ENCODE measurements at places on chromosomes 3 and 15.

- no peak for DNase-seq
Observed at GRCh38 chr15:63395730-63396151, 14.1 kb upstream of the CA12 start.

GRCh38 chr15:57582090-57582489 is 9.6 kb upstream of the MYZAP start:
- DNase-seq = no peak

GRCh38 chr15:89820666-89821611 is 6.3 kb upstream of the ANPEP start:
- DNase-seq = no peak

DNA sequence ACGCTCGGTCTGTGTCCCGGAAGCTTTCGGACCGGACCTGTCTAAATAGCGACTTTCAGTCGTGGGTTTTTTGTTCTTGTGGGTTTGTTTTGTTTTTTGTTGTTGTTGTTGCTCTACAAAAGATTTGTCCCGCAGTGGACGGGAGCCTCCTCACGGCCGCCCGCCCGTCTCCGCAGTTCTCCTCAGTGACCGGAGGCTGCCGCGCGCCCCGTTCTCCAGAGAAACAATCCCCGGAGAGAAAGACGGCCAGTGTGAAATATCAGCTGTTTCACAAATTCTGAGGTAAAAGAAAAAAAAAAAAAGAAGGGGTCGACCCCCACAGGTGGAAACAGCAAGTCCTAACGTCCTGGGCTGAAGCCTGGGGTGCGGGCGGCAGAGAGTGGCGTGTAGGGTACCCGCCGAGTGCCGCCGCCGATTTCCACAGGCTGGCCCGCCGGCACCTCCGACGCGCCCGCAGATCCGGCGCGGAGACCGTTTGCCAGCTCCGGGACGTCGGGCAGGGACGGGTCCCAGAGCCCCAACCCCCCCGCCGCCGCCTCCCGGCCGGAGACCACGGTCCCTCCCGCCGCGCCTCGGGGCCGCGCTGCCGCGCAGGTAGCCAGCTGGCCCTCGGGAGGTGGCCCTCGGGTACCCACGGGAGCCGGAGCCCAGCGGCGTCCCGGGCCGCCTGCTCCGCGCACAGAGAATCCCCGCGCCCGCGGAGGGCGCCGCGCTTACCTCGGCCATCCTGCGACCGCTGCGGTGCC is 478 bp downstream of the BNC1 start:
- DNase-seq = no peak

DNA sequence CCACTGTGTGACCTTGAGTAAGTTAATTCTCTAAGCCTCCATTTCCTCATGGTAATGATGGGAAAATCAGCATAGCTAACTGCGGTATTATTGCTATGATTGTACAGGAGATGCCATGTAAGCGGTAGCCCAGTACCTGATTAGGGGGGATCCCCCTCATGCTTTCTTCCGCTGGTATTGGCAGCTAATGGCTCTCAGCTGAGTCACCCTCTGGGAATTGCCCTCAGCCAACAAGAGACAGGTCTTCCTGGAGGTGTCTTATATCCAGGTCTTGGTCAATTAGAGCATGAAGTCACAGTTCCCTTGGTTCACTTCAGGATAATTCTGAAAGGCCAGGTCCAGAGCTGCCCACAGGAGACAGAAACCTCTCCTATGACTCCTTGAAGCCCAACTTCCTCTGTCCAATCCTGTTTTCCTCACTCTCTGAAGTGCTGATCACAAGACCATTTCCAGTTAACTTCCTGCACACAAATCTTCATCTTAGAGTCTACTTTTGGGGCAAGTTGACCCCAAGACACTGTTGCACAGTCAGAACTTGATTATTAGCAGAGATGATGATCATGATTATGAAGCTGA is 724.7 kb upstream of the ZNF385D start:
- DNase-seq = no peak

GRCh38 chr3:60325610-60326170 is 925.6 kb downstream of the FHIT start:
- no peak for DNase-seq

DNA sequence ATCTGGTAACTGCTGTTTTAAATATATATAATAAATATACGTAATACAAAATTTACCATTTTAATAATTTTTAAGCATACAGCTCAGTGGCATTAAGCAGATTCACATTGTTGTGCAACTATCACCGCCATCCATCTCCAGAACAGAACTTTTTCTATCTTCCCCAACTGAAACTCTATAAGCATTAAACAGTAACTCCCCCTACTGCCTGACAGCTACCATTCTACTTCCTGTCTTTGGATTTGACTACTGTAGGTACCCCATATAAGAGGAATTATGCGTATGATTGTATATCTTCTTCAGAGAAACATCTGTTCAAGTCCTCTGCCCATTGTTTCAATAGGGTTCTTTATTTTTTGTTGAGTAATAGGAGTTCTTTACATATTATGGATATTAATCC is 36.8 kb downstream of the EID1 start:
- no peak for DNase-seq

GRCh38 chr15:32664796-32665195 is 23.3 kb downstream of the SCG5 start:
- DNase-seq = no peak

DNA sequence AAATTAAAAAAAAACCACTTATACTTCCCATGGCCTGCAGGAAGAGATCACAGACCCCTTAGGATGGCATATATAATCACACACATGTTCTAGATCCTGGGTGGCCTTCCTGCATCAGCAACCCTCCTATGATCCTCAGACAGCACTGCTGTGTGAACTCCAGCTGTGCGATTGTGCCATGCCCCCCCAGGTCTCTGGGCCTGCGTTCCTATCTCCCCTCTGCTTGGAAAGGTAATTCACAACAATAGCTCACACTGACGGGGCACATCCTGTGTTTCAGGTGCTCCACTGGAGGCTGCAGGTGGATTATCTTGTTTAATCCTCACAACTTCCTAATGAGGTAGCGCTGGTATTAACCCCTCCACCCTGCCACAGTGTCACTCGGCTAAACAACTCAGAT is 71.2 kb upstream of the GLCE start:
- no peak for DNase-seq

- DNase-seq = no peak
Observed at GRCh38 chr3:117580806-117581205, 871.2 kb downstream of the TUSC7 start.

- no peak for DNase-seq
Observed at GRCh38 chr3:36219398-36219797, 160.9 kb upstream of the STAC start.

DNA sequence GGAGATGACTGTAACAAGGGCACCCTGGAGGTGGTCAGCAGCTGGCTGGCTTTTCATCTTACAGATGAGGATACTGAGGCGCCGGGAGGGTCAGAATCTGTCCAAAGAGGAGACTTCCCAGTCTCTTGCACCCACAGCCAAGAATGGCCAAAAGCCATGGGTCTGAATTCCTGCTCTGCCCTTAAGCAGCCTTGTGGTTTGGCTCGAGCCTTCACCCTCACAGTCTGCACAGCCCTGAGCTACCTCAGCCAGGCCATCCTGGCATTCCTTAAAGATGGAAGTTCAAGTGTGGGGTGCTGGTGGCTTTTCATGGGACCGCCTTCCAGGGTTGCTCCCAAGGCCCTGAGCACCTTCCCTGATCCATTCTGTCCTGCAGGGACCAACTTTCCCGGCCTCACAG is 59.2 kb downstream of the CACNA2D2 start:
- DNase-seq = no peak

DNA sequence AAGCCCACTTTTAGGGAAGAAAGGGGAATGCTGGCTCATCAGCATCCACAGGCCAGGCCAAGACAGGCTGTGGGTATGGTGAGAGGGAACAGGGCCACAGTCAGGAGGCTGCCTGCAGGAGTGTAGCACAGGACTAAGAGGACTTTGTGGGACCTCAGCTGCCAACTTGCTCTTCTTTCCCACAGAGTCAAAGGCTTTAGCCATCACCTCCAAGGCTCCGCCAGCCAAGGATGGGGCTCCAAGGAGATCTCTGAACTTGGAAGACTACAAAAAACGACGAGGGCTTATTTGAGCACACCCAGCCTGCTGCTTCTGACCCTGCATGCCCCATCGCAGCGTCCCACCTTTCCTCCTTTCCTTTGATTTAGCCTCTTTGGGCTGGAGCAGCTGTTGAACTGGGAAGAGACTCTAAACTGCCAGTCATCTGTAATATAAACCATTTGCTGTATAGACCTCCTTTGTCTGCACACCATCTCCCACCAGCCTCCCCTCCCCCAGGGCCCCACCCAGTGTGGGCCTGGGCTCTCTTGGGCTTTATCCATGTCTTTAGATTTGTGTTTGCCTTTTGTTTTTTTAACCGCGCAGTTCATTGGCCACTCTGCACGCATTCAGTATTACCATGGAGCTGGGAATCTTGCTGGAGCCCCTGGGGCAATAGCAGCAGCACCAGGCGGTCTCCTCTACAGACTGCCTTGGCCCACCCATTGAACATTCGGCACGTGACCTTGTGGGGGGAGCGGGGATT is 13.1 kb upstream of the ITPKA start:
- no peak for DNase-seq

GRCh38 chr3:44510000-44510368 is 32.5 kb upstream of the ZNF445 start:
- DNase-seq = peak; percentile 1
